Activated CD4-positive, alpha-beta memory T cell treated with anti-CD3 and anti-CD28 coated beads for 36 hours (primary cell): ENCODE measurements at places on chromosomes 11 and 22. TPM values are rescaled to one million over a fixed set of nuclear protein-coding genes. Genes with fewer than 3 reads are reported as not detected.

The OR51B2 gene
- not detected for total RNA-seq

GRCh38 chr11:128497061-128497775, 90.1 kb downstream of the ETS1 start:
- peaks cover 95% of the 10 kb centered on the region for H3K4me1 ChIP-seq
- peak overlapping the region; percentile 71 for H3K4me3 ChIP-seq
- H3K36me3 ChIP-seq, result peaks cover 78% of the 10 kb centered on the region
- H3K27ac ChIP-seq, result peak overlapping the region; percentile 91
- no peaks in the 10 kb centered on the region for H3K27me3 ChIP-seq

GRCh38 chr11:45113807-45114206, 32.6 kb upstream of the PRDM11 start:
- no peak overlapping the region for H3K27ac ChIP-seq
- H3K4me3 ChIP-seq, result no peak overlapping the region
- no peaks in the 10 kb centered on the region for H3K36me3 ChIP-seq
- no peaks in the 10 kb centered on the region for H3K4me1 ChIP-seq
- peaks cover 39% of the 10 kb centered on the region for H3K27me3 ChIP-seq

DNA sequence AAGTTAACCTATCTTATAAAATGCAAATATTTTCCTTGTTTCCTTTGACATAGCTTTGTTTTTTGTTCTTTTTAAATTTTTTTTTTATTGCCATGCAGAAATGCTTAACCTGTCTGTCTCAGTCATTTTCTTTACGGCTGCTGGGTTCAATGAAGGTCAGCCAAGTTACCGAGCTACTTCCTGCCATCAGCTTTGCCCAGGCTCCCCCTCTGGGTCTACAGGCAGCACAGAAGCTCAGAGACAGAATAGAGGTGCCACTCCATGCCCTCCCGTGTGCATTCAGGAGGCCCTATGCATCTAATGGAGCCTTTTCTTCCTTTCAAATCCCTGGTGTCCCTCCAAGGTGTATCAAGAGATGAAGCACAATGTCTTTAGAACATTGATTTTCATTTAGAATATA, 411.0 kb upstream of the NARS2 start:
- no peaks in the 10 kb centered on the region for H3K27me3 ChIP-seq
- H3K4me1 ChIP-seq, result no peaks in the 10 kb centered on the region
- DNase-seq, result no peak
- no peak overlapping the region for H3K4me3 ChIP-seq
- no peaks in the 10 kb centered on the region for H3K36me3 ChIP-seq
- H3K27ac ChIP-seq, result no peak overlapping the region

DNA sequence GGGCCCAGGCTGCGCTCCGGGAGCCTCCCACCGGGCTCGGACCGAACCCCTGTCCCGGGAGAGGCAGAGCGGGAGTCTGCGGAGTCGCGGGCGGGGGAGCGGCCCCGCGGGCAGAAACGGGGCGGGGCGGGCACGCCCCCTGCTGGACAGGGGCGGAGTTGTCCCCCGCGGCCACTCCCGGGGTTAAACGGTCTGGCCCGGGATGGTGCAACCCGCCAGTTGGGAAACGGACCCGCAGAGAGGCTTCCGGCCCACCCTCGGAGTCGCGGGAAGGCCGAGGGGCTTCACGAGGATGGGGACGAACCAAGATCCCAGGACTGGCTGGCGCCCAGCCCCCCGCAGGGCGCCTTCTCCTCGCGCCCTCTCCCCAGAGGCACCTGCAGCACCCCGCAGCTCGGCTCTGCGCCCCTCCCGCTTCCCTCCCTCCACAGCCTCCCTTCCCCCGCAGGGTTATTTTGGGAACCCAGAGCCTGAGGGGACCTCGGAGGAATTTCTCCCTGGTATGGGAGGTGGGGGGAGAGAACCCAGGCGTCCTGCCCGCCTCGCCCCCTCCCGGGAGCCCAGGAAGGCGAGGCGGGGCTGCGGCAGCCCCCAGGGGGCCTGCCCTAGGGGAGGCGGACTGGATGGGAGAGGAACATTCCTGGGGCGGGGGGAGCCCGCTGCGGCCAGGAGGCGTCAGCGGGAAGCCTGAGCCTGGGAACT, 902 bp downstream of the RASGRP2 start:
- peaks cover 25% of the 10 kb centered on the region for H3K4me1 ChIP-seq
- peak overlapping the region; percentile 37 for H3K4me3 ChIP-seq
- DNase-seq, result peak; percentile 84
- H3K27me3 ChIP-seq, result peaks cover 8% of the 10 kb centered on the region

- no peaks in the 10 kb centered on the region for H3K36me3 ChIP-seq
- DNase-seq, result no peak
- no peak overlapping the region for H3K4me3 ChIP-seq
- no peaks in the 10 kb centered on the region for H3K27me3 ChIP-seq
- H3K27ac ChIP-seq, result no peak overlapping the region
- no peaks in the 10 kb centered on the region for H3K4me1 ChIP-seq
Measured at GRCh38 chr11:56394381-56394780, 18.1 kb upstream of the OR5AL1 start.

DNA sequence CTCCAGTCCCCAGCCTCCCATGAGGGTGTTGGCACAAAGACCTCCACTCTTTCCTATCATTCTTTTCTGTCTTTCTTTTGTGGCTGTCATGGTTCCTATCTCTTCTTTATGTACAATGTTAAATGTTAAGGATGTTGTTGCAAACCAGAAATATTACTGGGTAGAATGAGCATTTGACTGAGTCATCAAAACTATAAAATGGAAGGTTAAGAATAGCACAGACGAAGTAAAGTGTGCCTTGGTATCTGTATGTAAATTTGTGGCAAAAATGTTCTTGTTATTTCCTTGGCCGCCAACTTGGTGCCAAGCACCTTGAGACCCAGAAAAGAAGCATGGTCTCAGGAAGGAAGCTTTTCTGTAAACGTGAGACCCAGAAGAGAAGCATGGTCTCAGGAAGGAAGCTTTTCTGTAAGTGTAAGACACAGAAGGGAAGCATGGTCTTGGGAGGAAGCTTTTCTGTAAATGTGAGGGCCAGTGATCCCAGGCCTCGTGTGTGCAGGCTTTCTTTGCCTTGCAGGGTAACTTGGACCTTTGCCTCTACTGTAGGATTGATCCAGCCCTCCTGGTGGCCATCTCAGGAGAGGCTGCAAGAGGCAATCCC, 6.7 kb upstream of the PKP3 start:
- DNase-seq, result no peak
- no peaks in the 10 kb centered on the region for H3K4me1 ChIP-seq
- peaks cover 3% of the 10 kb centered on the region for H3K27me3 ChIP-seq
- no peak overlapping the region for H3K4me3 ChIP-seq
- no peak overlapping the region for H3K27ac ChIP-seq

The MISFA gene
- 2.2 TPM for total RNA-seq

The C11orf87 gene
- not detected for total RNA-seq

The NXPE1 gene
- not detected for total RNA-seq

The GDPD4 gene
- total RNA-seq, result not detected

The GAL3ST1 gene
- not detected for total RNA-seq

GRCh38 chr22:37750596-37751162, 53.8 kb downstream of the TRIOBP start:
- H3K27me3 ChIP-seq, result no peaks in the 10 kb centered on the region
- H3K4me1 ChIP-seq, result peaks cover 17% of the 10 kb centered on the region
- no peak overlapping the region for H3K27ac ChIP-seq
- H3K36me3 ChIP-seq, result peaks cover 5% of the 10 kb centered on the region
- no peak overlapping the region for H3K4me3 ChIP-seq
- DNase-seq, result no peak

- DNase-seq, result peak; percentile 52
- peak within 1 kb of the TSS; percentile 79 for H3K4me3 ChIP-seq
- H3K27ac ChIP-seq, result peak within 1 kb of the TSS; percentile 72
- peaks cover 46% of the 10 kb centered on the region for H3K4me1 ChIP-seq
Measured at GRCh38 chr11:67372993-67373647, at the start of gene CLCF1. Gene CLCF1, minus strand, starts transcription at chr11:67373598. Its CDS starts 59 bp downstream, at chr11:67373539.

The TRPC6 gene
- total RNA-seq, result not detected

The ELFN2 gene
- total RNA-seq, result 0.57 TPM

GRCh38 chr11:95991545-95991944, 67.6 kb upstream of the MTMR2 start:
- peaks cover 30% of the 10 kb centered on the region for H3K36me3 ChIP-seq
- H3K4me1 ChIP-seq, result peaks cover 6% of the 10 kb centered on the region
- H3K4me3 ChIP-seq, result no peak overlapping the region
- no peaks in the 10 kb centered on the region for H3K27me3 ChIP-seq
- no peak for DNase-seq

GRCh38 chr22:47123006-47123826, 360.8 kb downstream of the TBC1D22A start:
- no peak for DNase-seq

GRCh38 chr22:36700711-36701670, 2.6 kb downstream of the CACNG2 start:
- H3K27me3 ChIP-seq, result peaks cover 46% of the 10 kb centered on the region
- H3K4me3 ChIP-seq, result no peak overlapping the region

GRCh38 chr11:96318850-96319249, 24.1 kb downstream of the MAML2 start:
- H3K27me3 ChIP-seq, result no peaks in the 10 kb centered on the region
- H3K4me3 ChIP-seq, result no peak overlapping the region
- peaks cover 39% of the 10 kb centered on the region for H3K36me3 ChIP-seq
- H3K27ac ChIP-seq, result no peak overlapping the region
- DNase-seq, result no peak

- H3K4me3 ChIP-seq, result no peak overlapping the region
- no peaks in the 10 kb centered on the region for H3K36me3 ChIP-seq
- no peaks in the 10 kb centered on the region for H3K27me3 ChIP-seq
- no peak overlapping the region for H3K27ac ChIP-seq
Measured at GRCh38 chr11:72783144-72783905, 10.5 kb downstream of the STARD10 start.

The FOLR1 gene
- total RNA-seq, result not detected

- H3K4me1 ChIP-seq, result no peaks in the 10 kb centered on the region
- H3K27me3 ChIP-seq, result peaks cover 2% of the 10 kb centered on the region
- no peaks in the 10 kb centered on the region for H3K36me3 ChIP-seq
- DNase-seq, result no peak
- no peak overlapping the region for H3K4me3 ChIP-seq
- no peak overlapping the region for H3K27ac ChIP-seq
Measured at GRCh38 chr11:1783725-1784529, 20.2 kb upstream of the CTSD start.

GRCh38 chr11:110929129-110929528, 216.9 kb upstream of the ARHGAP20 start:
- H3K27ac ChIP-seq, result no peak overlapping the region
- no peak overlapping the region for H3K4me3 ChIP-seq
- H3K27me3 ChIP-seq, result no peaks in the 10 kb centered on the region
- DNase-seq, result no peak
- H3K36me3 ChIP-seq, result no peaks in the 10 kb centered on the region

GRCh38 chr22:30328466-30329049, 1.8 kb upstream of the TBC1D10A start:
- no peak overlapping the region for H3K4me3 ChIP-seq
- no peaks in the 10 kb centered on the region for H3K27me3 ChIP-seq
- H3K27ac ChIP-seq, result peak overlapping the region; percentile 38
- peaks cover 26% of the 10 kb centered on the region for H3K36me3 ChIP-seq

The ANO9 gene
- 45.6 TPM for total RNA-seq

The SORL1 gene
- total RNA-seq, result 49.3 TPM

DNA sequence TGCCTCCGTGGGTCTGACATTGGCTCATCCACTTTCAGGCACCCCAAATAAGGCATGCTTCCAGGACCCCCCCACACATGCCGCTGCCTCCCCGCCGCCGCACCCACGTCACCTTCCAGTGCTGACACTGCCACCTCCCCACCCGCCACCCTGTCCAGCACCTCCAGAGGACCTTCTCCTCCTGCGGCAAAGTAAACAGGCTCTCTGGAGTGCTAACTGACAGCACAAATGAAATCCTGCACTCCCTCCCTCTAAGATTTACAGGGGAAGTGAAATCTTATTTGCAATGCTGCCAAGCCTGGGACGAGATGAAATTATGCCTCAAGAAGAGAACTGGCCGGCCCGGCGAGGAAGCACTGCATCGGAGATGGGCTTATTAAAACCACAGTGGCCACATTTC, 35.3 kb downstream of the MACROD1 start:
- no peaks in the 10 kb centered on the region for H3K27me3 ChIP-seq
- H3K27ac ChIP-seq, result no peak overlapping the region
- no peak overlapping the region for H3K4me3 ChIP-seq

DNA sequence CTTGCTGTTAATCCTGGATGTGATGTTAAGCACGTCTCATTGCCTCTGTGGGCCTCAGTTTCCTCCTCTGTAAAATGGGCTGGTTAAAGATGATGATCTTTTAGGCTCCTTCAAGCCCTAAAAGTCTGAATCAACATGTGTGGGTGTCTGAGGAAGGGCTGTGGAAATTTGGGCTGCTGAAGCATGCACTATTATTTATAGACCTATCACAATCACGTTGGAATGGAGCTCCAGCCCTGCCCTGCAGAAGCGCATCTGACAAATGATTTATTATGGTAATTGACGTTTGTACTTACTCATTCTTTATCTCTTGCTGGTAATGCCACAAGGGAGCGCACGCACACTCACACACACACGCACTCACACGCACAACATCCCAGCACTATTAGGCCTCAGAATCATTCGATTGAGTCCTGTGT, 20.4 kb downstream of the P2RX3 start:
- no peak overlapping the region for H3K4me3 ChIP-seq
- H3K27ac ChIP-seq, result no peak overlapping the region
- H3K4me1 ChIP-seq, result no peaks in the 10 kb centered on the region
- H3K27me3 ChIP-seq, result peaks cover 13% of the 10 kb centered on the region

GRCh38 chr11:2791139-2791520, 91.3 kb upstream of the KCNQ1OT1 start:
- peaks cover 2% of the 10 kb centered on the region for H3K36me3 ChIP-seq
- no peak overlapping the region for H3K27ac ChIP-seq
- H3K4me1 ChIP-seq, result peaks cover 7% of the 10 kb centered on the region
- no peak overlapping the region for H3K4me3 ChIP-seq
- no peaks in the 10 kb centered on the region for H3K27me3 ChIP-seq

GRCh38 chr11:19079643-19080440, 19.3 kb upstream of the MRGPRX2 start:
- H3K27ac ChIP-seq, result no peak overlapping the region
- no peak overlapping the region for H3K4me3 ChIP-seq
- no peaks in the 10 kb centered on the region for H3K36me3 ChIP-seq
- H3K4me1 ChIP-seq, result no peaks in the 10 kb centered on the region
- no peak for DNase-seq

GRCh38 chr11:69640995-69641581, at the start of gene CCND1:
Gene CCND1, plus strand, starts transcription at chr11:69641156. Its CDS starts 158 bp downstream, at chr11:69641314.
- peak; percentile 35 for DNase-seq
- no peak within 1 kb of the TSS for H3K27ac ChIP-seq
- H3K4me1 ChIP-seq, result peaks cover 24% of the 10 kb centered on the region
- peak within 1 kb of the TSS; percentile 51 for H3K4me3 ChIP-seq
- no peaks in the 10 kb centered on the region for H3K36me3 ChIP-seq

The OR8B4 gene
- total RNA-seq, result not detected

The CCDC117 gene
- total RNA-seq, result 31.6 TPM

The TBC1D22A gene
- 33.2 TPM for total RNA-seq

The BACE1 gene
- total RNA-seq, result 1.8 TPM

The TYR gene
- total RNA-seq, result not detected

GRCh38 chr22:48931452-48931851, 896.2 kb downstream of the BRD1 start:
- no peak overlapping the region for H3K4me3 ChIP-seq
- H3K27ac ChIP-seq, result no peak overlapping the region
- H3K36me3 ChIP-seq, result no peaks in the 10 kb centered on the region
- no peaks in the 10 kb centered on the region for H3K4me1 ChIP-seq
- H3K27me3 ChIP-seq, result peaks cover 17% of the 10 kb centered on the region

The SPTBN2 gene
- 1.3 TPM for total RNA-seq

The SMC1B gene
- total RNA-seq, result 1.1 TPM
